ENCODE measurements at places on chromosomes 11 and 22.

DNA sequence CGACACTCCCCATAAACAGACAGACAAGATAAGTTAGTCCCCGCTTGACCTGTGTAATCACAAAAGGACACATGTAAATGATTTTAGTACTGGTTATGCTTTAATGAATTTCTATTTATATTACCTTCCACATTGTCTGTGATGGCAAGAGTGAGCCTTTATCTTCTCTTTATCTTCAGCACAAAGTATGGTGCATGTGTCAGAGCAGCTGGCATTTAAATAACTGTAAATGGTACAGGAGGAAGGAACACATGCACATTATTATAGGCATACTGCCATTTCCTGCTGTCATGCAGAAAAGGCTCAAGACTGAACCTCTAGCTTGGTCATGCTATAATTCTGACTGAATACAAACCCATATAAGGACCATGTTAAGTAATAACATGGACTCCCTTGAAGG, 1342.7 kb upstream of the TENM4 start:
- DNase-seq: no peak

GRCh38 chr11:120626791-120627190, 115.2 kb downstream of the GRIK4 start:
- DNase-seq: no peak

- no peak for DNase-seq
Observed at GRCh38 chr11:103897160-103897936, 139.1 kb upstream of the DDI1 start.

DNA sequence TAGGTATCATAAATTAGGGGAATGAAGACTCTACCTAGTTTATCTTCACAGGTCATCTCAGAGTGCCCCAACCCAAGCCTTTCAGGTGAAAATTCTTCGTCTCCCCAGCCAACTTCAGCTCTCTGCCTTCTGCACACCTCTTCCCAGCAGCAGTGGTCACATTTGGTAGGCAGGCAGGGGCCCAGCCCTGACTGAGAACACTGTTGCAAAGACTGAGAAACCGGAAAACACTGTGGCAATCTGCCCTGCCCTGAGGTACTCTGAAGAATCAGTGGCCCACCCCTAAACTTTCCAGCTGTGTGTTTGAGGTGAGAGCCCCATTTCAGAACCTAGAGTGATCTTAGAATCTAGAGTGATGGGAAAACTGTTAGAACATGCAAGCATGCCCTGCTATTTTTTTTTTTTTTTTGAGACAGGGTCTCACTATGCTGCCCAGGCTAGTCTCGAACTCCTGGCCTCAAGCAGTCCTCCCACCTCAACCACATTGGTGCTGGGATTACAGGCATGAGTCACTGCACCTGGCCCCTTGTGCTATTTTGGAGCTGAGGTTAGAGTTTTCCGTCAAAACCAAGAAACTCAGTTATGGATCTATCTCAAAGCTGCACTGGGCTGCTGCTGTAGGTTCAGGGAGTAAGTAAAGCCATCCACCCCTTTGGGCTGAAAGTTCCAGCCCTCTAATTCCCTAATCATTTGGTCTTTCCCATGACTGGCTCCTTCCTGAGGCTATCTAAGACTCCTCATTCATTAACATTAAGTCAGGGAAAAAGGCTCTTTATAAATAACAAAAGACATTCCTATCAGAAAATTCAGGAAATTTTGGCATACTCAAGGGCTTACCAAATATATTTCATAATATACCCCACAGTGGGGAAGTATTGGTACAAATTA, 1.7 kb upstream of the LDHA start:
- no peak for DNase-seq

DNA sequence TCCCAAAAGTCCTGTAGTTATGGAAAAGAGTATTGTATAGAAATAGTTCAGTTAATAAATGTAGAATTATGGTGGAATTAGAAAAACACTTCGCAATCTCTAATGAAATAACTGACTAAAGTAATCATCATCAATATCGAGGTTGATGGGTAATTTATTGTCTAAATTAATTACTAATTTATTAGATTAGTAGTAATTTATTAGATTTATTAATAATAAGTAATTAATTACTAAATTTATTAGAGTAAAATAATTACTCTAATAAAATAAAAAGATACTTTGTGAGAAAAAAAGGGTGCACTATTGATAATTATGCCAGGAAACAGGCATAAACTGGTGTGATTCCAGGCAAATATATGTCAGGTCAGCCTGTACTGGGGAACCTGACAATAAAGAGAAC, 455.6 kb downstream of the AASDHPPT start:
- DNase-seq: no peak

GRCh38 chr11:114130115-114130576, 70.6 kb downstream of the ZBTB16 start:
- no peak for DNase-seq

GRCh38 chr22:48960980-48961660, 866.6 kb downstream of the BRD1 start:
- no peak for DNase-seq

All from amygdala (tissue), 56 donors.